ENCODE measurements at places on chromosomes 6 and 20.

DNA sequence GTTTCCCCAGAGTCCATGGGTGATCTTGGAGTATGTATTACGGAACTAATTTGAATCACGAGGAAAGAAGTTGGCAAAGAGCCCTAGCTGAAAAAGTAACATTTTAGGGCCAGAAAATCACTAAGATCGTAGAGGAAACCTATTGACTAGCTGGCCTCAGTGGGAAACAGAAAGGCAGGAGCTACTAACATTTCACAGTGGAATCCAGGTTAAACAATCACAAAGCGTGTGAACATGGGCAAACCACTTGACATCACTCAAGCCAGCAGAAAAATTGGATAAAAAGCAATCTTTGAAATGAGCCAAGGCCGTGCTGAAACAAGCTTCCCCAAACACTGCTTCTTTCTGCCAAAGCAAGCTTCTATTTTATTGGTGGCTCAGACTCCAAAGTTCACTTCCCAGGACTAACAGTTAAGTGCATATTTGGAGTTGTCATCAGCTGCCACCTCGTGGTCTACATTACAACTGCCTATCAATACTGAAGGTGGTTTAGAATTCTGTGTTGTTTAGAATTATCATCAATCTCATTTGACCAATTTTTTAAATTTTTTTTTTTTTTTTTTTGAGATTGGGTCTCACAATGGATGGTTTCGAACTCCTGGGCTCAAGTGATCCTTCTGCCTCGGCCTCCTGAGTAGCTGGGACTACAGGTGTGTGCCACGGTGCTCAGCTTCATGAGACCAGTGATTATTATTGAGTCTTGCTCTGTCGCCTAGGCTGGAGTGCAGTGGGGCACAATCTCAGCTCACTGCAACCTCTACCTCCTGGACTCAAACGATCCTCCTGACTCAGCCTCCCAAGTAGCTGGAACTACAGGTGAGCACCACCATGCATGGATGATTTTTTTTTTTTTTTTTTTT, 10.6 kb downstream of the RPS10 start:
- DNase-seq = peak; percentile 67

GRCh38 chr20:46575937-46576461, 25.5 kb upstream of the OCSTAMP start:
- DNase-seq = no peak

GRCh38 chr20:59891581-59891980, 41.9 kb downstream of the SYCP2 start:
- DNase-seq = no peak

- DNase-seq = no peak
These were observed 57.6 kb downstream of the CBLN4 start for GRCh38 chr20:55947701-55948100.

DNA sequence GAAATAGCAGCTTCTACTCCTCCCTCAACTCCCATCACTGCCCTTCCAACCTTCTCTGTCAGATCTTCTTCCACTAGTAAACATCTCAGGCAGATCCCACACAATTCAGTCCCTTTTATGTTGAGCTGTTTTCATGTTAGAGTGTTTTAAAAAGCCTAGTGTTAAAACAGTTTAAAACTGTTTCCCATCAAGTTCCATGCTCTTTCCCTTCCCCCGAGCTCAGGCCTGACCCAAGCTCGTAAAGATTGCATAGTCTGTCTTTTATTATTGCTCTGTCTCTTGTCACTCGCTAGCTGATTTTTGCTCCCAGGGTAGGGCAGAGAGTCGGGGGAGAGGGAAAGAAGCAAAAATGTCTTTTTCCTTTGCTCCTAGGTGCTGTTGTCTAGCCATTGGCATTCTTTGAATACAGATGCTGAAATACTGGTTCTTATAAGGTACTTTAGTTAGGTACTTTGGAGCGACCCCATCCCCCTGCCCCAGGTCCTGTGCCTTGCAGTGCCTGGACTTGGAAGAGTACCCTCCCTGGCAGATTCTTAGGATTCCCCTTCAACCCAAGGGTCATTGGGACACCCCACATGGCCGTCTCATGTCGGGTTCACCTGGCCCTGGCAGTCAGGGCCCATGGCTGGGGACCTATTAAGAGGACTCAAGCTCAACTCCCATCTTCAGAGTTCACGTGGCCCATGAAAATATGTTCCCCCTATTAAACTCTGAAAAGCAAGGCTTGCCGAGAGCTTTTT, 101.2 kb upstream of the ARMC2 start:
- no peak for DNase-seq

GRCh38 chr20:2800521-2801285, at the start of gene CPXM1:
Gene CPXM1, minus strand, starts transcription at chr20:2800627. Its CDS starts 55 bp downstream, at chr20:2800572.
- DNase-seq = no peak

DNA sequence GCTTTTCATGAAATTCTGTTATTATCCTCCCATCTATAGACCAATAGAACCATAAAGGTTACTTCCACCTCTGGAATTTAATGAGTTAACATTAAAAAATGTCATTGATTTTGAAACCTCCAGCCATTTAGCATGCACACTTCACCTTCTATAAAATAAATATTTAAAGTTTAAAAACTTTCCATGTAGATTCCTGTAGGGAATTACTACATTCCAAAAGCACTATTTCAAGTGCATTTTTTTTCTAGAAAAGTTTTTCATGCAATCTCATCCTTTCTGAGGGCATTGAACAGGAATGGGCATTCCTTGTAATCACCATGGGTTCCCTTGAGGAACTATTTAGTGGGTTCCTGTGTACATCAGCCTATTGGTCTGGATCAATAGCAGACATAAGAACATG, 253.8 kb upstream of the RIN2 start:
- DNase-seq = no peak

DNA sequence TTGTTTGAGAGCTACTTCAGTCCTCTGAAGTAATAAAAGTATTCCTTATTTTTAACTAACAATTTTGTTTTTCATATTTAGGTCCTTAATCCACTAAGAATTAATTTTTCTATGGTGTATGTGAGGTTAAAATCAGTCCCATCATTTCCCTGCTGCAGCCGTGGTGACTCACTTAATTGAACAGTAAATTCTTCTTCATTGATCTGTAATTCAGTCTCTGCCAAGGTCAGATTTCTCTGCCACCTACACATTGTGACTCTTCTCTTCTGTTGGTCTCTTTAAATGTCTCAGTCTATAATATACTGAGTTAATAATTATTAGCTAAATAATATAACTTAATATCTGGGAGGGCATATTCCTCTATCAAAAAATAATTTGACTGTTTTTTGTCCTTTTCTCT, 262.3 kb downstream of the UTRN start:
- DNase-seq = no peak

DNA sequence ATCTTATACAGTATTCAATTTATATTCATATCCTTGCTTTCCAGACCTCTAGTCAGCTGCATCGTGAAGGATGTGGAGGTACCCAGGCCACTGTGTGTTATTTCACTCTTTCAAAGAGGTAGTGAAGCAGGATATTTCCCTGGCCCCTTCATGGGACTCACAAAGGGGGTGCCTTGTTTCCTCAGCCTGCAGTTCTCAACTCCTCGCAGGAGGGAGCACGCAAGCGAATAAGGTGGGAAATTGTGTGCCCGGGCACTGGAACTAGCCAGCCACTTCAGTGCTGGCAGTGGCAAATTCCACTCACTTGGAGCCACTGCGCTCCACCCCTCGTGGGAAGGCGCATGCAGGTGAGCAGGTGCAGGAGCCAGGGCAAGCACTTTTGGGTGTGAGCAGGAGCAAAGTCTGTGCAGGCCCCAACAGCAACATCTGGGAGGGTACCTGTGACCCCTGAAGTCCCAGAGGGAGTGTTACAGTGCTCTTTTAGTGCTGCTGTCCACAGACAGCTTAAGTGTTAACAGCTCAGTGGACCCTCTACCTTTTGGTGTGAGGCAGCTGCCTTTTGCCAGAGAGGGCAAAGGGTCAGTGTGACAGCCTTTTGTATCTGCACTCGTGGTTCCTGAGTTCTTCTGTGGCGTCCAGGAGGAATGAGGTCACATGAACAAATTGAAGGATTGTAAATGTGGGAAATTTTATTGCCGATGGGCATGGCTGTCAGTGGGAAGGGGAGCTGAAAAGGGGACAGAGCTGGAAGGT, 49.4 kb upstream of the FAM135A start:
- no peak for DNase-seq

DNA sequence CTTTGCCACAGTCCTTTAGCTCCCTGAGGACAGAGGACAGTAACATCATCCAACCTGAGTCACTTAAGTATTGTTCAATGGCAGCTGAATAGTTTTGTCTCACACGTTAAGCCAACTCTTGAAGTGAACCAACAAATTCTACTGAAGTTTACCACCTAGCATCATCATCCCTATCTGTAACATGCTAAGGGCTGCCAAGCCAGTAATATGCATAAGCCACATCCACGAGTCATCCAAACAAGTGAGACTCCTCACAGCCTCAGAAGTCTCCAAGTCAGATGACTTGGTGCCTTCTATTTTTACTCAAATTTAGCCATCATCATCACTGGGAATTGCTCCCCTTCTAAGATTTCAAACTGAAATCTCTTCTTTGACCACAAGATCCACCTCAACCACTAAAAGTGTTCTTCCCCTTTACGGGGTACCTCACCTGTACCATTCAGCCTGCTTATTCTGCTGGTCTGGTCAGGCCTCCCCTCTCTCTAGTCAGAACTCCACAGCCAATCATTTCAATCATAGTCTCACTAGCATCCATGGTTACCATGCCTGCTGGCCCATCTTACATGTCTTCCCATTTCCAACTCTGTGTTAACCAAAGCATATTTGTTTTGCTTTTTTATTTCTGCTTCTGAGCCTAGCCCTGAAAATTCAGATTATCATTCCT, 73.7 kb downstream of the DTNBP1 start:
- no peak for DNase-seq

GRCh38 chr6:161838306-161839035, 564.6 kb upstream of the AGPAT4 start:
- DNase-seq = peak; percentile 44

GRCh38 chr20:8545212-8545611, 413.1 kb downstream of the PLCB1 start:
- no peak for DNase-seq

DNA sequence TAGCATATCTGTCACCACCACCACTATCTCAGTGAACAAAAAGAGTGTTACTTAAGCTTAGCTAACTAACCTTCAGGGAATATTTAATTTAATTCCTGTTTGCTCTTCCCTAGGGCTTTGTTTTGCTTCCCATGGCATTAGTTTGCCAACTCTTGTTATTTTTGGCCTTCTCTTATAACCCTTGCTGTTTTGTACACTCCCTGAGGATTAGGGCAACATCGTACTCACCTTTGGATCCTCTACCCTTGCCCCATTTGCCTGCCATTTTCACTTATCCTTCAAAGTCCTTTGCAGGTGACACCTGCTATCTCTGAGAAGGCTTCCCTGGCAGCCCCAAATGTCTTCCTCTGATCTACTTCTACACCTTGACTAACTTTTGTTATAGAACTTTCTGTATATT, 23.7 kb downstream of the ACOT13 start:
- no peak for DNase-seq

GRCh38 chr6:52540286-52540902, 36.5 kb downstream of the TRAM2 start:
- no peak for DNase-seq

DNA sequence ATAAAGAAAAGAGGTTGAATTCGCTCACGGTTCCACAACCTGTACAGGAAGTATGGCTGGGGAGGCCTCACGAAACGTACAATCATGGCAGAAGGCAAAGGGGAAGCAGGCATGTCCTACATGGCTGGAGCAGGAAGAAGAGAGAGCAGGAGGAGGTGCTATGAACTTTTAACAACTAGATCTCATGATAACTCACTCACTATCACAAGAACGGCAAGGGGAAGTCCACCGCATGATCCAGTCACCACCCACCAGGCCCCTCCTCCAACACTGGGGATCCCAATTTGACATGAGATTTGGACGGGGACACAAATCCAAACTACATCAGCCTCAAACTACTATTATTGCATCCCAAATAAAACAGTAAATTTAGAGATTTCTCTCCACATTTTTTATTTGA, 53.6 kb upstream of the CST7 start:
- DNase-seq = no peak

GRCh38 chr6:75551367-75551952, 50.2 kb upstream of the SENP6 start:
- DNase-seq = no peak

DNA sequence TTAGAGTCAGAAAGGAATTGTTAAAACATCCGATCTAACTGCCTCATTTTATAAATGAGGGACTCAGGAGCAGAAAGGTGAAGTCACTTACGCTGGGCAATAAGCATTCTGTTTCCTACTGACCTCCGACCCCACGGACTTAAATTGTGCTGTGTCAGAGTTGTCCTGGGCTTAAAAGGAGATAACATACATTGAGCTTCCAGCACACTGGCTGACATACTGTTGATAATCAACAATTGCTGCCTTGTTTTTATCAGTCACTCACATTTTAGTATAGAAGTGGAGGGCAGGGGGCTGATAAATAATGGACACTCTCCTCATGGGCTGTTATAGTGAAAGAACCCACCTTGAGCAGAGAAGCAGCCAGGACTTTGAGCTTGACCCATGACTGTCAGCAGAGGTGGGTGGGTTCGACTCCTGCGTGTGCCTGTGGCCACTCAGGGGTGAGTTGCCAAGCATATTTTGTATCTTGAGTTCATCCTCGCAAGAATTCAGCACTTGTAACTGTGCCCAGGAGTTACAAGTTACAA, 166.5 kb upstream of the JARID2 start:
- DNase-seq = no peak

GRCh38 chr6:30883685-30884520, at the start of gene DDR1:
Gene DDR1, plus strand, starts transcription at chr6:30884519. Its CDS starts 4,211 bp downstream, at chr6:30888730.
- DNase-seq = peak; percentile 84

- no peak for DNase-seq
These were observed 37.8 kb downstream of the HCRTR2 start for GRCh38 chr6:55212156-55212555.

DNA sequence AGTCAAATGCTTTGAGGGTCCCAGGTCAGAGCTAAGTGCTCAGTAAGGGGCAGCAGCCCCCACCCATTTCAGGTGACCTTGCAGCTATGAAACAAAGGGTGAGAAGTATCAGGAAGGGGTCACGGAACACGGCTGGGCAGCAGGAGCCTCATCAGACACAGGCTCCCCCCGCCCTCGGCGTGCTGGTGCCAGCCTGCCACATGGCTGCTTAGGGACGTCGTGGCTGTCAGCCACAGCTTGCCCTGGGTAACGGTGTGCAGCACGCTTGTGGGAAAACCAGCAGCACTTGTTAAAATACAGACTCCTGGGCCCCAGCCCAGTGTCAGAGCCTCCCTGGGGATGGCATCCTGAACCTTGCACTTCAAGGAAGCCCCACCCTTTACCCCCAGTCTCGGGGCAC, 39.3 kb downstream of the SSR1 start:
- no peak for DNase-seq

- no peak for DNase-seq
These were observed 18.4 kb downstream of the NT5E start for GRCh38 chr6:85468326-85468725.

DNA sequence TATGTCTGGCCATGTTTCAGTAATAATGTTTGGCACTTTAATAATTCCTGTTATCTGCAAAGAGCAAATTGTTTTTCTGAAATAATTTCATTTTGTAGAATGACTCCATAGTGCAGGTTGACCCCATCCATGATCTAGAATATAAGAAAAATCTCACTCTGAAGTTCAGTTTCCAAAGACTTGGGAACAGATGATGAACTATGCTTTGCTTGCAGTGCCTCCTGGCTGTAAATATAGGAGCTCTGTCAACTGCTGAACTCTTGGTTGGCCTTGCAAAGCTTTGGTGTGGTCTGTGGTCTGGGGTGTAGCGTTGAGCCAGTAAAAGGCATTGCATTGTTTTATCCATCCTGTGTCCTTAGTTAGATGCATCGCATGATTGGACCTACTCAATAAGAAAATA, 104.0 kb downstream of the PLCB4 start:
- no peak for DNase-seq
